ENCODE measurements at places on chromosomes 2 and 18. TPM values are rescaled to one million over a fixed set of nuclear protein-coding genes. Genes with fewer than 3 reads are reported as not detected.

GRCh38 chr2:225233234-225233633 is 166.3 kb upstream of the NYAP2 start:
- DNase-seq = peak; percentile 14

SUCLG1 gene
- total RNA-seq = 69.1 TPM

HOXD13 gene
- total RNA-seq = 20.7 TPM

DNA sequence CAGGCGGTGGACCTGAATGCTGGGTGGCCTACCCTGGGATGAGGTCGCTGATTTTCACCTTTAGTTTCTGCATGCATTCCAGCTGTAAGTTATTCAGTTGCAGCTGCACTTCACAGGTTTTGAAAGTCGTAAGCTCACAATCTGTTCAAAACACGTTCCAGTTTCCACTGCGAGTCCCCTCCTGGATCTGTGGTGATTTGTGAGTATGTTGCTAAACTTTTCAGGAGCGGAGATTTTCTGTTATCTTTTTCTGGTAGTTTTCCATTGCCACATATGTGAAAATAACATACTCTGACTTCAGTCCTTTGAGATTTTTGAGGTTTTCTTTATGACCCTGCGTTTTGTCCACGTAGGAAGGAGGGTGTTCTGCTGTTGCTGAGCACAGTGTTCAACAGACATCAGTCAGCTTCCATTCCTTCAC is 102.1 kb downstream of the SNTG2 start:
- no peak for DNase-seq

GRCh38 chr2:141957321-141957720 is 173.5 kb downstream of the LRP1B start:
- no peak for DNase-seq

IFT172 gene
- total RNA-seq = 21.1 TPM

ABCB11 gene
- not detected for total RNA-seq

DNA sequence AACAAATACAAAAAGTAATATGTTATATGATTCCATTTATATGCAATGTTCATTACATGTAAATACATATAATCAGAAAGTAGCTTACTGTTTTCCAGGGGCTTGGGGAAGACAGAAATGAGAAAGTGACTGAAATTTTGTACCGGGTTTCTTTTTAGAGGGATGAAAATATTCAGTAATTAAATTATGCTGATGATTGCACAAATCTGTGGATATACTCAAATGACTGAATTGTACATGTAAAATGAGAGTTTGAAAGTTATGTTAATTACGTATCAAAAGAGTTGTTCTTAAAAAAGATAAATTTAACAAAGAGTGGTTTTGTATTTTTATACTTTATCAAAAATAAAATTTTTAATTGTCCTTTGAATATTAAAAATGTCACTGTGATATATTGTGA is 856.3 kb downstream of the DSC3 start:
- DNase-seq = no peak

NYAP2 gene
- total RNA-seq = not detected

DNA sequence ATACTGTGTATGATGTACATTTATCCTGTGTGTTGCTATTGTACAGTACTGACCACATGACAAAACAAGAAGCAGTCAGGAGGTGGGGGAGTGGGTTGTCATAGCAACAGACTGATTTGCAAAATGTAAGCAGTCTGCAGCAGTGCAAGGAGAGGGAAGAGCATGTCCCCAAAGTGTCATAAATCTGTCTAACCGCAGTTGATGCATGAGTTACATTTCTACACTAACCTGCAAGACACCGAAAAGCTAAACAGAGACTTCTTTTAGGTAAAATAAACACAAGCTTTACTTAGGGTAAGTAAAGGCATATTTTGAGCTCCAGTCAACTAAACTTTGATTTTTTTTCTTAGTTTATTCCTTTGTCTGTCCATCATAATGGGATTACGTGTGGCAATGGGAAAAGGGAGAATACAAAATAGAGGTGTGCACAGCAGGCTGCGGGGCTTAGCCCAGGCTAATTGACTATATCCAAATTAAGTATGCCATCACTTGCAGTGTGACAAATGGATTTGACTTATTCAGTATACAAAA is 134.5 kb downstream of the MEIS1 start:
- no peak for DNase-seq

COL4A3 gene
- total RNA-seq = not detected

GRCh38 chr18:73235921-73236320 is 368.1 kb upstream of the NETO1 start:
- no peak for DNase-seq

DNA sequence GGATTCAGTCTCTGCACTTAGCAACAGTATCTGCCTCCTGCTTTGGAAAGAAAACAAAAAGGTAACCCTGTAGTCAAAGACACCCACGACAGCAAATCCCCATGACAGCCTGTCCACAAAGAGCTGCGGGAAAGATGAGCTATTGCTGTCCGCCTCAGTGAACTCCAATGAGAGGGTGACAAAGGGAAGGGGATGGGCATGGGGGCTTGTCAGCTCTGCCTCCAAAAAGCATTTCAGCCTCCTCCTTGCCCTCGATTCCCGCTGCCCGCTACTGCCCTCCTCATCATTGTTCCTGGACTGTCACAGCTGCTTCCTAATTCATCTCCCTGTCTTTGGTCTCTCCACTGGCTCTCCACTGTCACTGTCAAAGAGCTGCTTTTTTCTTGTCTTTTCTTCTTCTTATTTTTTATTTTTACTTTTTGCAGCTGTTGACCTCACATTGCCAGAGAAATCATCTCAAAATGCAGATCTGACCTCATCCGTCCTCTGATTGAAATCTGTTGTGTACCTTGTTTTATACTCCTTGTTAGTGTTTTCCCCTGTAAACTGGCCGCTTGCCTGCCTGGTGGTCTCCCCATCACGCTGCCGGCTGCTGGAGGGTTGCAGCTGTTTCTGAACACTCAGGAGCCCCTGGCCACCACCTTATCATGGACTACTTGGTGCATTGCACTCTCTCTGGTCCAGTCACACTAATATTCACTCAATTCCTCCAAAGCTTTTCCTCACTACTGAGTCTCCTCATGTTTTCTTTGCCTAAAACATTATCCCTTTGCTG is 7.9 kb upstream of the E2F6 start:
- DNase-seq = no peak

- no peak for DNase-seq
Observed at GRCh38 chr2:40041422-40042382, 262.6 kb upstream of the THUMPD2 start.

GRCh38 chr2:159088906-159089305 is 120.5 kb downstream of the TANC1 start:
- no peak for DNase-seq

GRCh38 chr2:81545626-81546025 is 1241.1 kb upstream of the LRRTM1 start:
- DNase-seq = no peak

GRCh38 chr2:24203029-24203786 is 28.4 kb downstream of the FAM228A start:
- no peak for DNase-seq

- peak; percentile 20 for DNase-seq
Observed at GRCh38 chr2:39158351-39158750, 37.5 kb upstream of the SOS1 start.

DNA sequence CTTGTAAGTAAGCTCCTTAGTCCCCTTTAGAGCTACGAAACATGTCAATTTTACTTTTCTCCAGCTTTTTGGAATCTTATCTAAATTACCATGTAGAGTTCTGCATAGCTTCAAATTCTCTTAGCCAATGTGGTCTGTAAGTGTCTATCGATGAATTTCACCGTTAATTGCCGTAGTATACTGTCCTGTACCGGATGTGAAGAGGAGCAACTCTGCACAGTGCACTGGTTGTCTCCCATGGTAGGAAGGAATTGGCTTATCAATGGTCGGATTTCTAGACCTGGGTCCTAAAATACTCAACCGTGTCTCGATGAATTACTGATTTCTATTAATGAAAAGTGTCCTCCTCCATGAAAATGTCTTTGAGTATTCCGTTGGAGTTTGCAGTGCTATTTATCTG is 1.9 kb downstream of the NOP58 start:
- no peak for DNase-seq

PCARE gene
- total RNA-seq = not detected

Measured in Daoy (cell line).